ENCODE measurements at places on chromosomes 1 and 21.

GRCh38 chr1:74673351-74674111, at the start of gene ERICH3:
ERICH3 (minus strand) TSS chr1:74673792; CDS start chr1:74673519, 273 bp downstream.
- peak; percentile 89 for DNase-seq

GRCh38 chr1:3101124-3101939, 32.3 kb downstream of the PRDM16 start:
- DNase-seq, result no peak

DNA sequence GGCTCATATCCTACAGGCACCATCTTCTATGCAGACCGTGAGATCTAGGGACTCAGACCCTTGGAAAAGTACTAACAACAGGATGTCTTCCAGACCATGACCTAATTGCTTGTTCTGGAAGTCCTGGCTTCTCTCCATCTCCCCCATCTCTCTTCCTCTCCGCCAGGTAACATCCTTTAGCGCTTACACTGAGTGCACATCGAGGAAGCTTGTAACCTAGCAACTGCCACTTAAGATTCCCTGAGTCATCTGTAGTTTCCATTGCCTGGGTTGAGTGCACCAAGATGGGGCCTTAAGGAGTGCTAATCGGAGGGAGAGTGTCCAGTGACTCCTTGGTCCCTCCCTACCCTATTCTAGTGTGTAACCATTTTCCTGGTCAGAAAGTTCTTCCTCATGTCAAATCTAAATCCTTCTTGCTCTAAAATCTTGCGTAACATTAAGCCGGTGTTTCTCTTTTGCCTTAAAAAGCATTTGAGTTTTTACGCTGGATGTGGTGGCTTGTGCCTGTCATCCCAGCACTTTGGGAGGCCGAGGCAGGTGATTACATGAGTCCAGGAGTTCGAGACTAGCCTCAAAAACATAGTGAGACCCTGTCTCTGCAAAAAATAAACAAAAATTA, 9.7 kb downstream of the KLHDC8A start:
- no peak for DNase-seq

DNA sequence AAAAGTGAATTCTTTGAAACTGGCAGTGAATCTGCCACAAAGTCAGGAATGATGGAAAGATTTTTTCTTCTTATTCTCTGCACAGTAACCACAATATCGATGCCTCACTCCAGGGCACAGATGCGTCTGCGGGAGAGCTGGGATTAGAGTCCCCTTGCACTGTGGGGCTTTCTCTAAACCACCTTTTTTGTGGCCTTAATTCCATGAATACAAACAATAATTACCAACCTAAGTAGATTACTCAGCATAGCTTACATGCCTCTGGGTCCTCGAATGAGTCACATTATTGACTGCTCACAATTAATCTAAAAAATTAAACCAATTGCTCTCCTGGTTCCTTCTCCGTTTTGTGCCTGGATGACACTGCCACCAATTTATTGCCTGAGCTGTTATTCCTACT, 125.8 kb downstream of the KAZN start:
- no peak for DNase-seq

DNA sequence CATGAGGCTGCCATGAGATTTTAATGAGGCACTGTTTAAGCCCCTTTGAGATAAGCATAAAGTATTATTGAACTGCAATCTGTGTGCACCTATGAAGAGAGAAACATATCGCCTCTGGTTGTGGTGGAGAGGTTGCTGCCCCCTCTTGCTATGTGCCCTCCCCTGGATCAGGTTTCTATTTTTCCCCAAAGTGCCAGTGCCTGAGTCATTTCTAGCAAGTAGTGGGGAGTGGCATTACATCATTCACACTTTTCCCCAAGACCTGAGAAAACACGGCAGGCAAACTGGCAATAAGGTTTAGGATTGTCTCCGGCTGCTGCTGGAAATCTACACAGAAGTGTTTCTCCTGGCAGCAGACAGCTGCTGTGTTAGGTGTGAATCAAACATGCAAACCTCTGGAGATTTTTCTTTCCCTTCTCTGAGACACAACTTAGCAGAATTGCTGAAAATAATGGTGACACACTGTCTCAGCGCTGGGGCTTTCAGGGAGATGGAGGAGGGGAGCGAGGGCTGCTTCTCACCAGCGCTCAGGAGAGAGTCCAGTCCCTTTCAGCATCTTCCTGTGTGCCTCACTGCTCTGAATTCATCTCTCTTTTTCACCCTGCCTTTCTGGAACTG, 13.7 kb upstream of the RGS16 start:
- no peak for DNase-seq

DNA sequence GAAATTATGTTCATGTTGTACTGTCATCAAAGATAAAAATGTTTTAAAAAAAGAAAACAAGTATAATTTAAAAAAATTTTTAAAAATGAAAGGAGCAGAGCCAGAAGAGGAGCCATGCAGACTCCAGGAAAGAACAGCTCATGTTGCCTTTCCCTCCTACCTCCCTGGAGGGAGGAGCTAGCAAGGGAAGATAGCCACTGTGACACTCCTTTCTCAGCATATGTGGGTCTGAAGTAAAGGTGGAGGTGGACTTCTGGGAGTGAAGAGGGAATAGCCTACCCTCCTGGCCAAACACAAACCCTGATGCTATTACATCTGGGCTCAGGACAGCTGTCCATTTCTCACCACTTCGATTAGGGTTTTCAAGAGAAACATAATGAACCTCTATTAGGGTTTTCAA, 54.2 kb downstream of the SLC2A1 start:
- no peak for DNase-seq

DNA sequence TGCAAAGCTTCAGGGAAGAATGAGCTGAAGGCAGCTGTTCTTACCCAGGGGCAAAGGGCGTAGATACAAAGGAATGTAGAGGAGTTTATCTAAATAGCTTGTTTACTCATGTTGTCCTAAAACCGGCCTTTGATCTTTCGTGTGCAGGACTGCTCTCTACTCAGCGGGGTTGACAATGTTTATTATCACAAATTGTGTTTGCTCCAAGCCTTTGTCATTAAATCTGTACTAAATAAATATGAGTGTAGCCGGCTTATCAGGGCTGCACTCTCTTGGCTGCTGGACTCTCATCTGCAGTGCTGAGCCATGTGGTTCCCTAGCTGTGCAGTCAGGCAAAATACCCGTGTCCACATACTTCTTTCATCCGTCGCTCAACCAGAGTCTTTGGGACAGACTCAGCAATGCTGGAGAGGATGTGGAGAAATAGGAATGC, 199.0 kb downstream of the LBR start:
- DNase-seq, result no peak

DNA sequence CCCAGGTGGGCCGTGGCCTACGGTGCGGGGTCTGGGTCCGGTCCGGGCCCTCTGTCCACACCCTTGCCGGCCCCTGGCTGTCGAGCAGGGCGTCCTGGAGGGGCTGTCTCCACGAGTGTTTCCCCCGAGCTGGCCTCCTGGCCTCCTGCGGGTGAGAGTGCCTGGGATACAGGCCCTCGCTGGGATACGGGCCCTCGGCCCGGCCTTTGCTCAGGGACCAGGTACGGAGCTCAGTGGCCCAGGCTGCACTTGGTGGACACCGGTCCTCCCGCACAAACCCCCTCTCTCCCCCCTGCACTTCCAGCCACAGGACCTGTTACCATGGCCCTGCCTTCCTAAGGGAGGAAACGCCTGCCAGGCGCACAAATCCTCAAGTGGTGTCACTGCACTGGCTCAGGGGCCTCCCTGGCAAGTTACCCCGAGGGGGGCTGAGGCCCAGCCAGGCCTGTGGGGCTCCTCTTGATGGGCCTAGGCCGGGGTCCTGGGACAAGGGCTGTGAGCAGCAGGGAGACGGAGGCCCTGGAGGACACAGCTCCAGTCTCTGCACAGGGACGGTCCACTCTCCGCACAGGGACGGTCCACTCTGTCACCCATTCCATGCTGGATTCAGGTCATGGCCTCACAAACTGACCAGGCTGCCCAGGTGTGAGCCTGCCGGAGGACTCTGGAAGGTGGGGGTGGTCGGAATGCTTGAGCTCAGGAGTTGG, 18.2 kb upstream of the RNF223 start:
- DNase-seq, result no peak

GRCh38 chr1:168187177-168187576, 8.4 kb downstream of the TIPRL start:
- peak; percentile 12 for DNase-seq

- no peak for DNase-seq
These were observed 141.6 kb downstream of the KCNT2 start for GRCh38 chr1:196466654-196467053.

- no peak for DNase-seq
These were observed 198.3 kb downstream of the LTN1 start for GRCh38 chr21:28794371-28794851.

GRCh38 chr21:42840411-42841155, 38.8 kb downstream of the WDR4 start:
- no peak for DNase-seq
